Sigmoid colon (tissue), 7 donors: ENCODE measurements at places on chromosomes 6 and 20. TPM values are rescaled to one million over a fixed set of nuclear protein-coding genes. Genes with fewer than 3 reads are reported as not detected.

DNA sequence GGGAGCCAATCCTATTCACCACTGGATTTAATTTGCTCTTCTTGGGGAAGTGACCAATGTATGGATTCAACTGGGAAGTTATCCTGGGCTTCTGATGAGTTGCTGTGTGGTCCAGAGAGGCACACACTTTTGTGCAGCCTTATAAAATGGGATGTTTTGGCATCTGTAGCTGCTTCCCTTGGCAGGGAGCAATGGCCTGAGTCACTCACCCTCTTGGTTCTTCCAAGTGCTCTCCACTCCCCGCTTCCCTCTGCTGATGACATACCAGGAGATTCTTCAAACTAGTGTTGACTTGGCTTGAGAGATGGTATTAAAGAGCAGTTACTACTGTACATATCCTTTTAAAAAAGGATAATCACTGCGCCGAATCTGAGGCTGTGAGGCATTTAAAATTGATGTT is 105.8 kb downstream of the JARID2 start:
- DNase-seq, result peak; percentile 85

WFDC2 gene
- total RNA-seq, result 33.9 TPM

GRCh38 chr6:31304683-31305082 is 32.8 kb upstream of the HLA-C start:
- no peak for DNase-seq

DNA sequence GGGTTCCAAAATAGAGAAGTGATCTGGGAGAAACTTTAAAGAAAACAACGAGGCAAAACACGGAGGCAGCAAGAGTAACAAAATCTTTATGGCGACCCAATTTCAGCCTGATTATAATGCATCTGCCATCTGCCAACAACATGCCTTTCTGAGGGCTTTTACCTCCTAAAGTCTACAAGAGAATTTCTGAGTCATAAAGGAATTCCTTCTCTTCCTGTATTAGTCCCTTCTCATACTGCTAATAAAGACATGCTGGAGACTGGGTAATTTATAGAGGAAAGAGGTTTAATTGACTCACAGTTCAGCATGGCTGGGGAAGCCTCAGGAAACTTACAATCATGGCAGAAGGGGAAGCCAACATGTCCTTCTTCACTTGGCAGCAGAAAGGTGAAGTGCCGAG is 226.6 kb downstream of the HACE1 start:
- no peak for DNase-seq

GRCh38 chr20:7673841-7674240 is 266.4 kb downstream of the HAO1 start:
- DNase-seq, result no peak

GRCh38 chr6:137811121-137811915 is 55.7 kb upstream of the TNFAIP3 start:
- peak; percentile 88 for DNase-seq

GRCh38 chr6:158643836-158644230 is 710 bp downstream of the DYNLT1 start:
- no peak for DNase-seq

DNA sequence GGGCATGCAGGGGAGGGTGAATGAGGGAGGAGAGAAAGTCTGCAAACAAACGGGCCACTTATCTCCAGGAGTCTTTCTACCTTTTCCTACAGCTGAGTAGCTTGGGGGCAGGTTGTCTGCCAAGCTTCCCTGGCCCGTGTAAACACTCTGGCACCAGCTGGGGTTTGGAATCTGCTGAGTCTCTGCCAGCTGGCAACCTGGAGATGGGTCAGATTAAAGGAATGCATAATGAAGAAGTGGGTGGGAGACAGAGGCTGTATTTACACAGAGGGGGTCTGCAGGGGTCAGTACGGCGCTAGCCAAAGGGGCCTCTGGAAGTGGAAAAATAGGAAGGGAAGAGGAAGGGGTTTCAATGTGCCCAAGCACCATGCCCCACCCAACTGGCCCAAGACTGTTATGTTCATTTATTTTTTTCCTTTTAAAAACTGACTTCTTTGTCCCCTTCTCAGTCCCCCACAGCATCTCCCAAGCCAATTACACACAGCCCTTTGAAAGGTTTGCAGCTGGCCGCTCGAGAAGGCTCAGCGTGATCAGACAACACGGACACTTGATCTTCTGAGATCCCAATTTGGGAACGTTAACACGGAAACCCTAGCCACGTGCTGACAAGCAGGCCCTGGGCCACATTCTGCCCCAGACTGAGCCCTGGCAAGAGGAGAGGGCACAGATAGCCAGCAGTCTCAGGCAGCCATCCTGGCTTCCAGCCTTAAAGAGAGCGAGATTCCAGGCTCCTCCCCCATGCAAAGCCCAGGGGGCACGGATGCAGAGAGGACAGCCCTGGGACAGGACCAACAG is 25.2 kb downstream of the TRAM2 start:
- DNase-seq, result peak; percentile 72
